Fibroblast of the aortic adventitia (primary cell): ENCODE measurements at places on chromosomes 7 and 10.

GRCh38 chr7:43242628-43243255 is 130.3 kb downstream of the HECW1 start:
- no peak for DNase-seq

DNA sequence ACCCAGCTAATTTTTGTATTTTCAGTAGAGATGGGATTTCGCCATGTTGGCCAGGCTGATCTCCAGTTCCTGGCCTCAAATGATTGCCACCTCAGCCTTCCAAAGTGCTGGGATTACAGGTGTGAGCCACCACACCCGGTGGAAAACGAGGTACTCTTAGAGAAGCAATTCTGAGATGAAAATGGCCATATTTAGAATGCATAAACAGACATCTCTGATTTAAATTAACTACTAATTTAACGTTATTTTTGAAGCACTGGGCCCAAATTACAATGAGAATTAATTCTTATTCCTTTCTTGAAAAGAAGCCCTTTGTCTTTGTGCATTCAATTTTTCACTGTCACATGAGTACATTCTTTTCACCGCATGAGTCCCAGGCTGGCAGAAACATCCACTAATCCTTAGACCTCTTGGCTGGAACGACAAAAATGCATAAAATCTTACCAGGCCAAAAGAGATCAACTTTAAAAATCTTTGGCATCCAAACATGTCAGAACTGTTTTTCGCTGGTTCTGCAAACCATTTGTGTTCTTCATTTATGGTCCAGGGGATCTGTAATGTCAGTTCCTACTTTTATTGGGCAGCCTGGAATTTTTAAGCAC is 60.1 kb upstream of the CAPZA2 start:
- DNase-seq, result peak; percentile 70

DNA sequence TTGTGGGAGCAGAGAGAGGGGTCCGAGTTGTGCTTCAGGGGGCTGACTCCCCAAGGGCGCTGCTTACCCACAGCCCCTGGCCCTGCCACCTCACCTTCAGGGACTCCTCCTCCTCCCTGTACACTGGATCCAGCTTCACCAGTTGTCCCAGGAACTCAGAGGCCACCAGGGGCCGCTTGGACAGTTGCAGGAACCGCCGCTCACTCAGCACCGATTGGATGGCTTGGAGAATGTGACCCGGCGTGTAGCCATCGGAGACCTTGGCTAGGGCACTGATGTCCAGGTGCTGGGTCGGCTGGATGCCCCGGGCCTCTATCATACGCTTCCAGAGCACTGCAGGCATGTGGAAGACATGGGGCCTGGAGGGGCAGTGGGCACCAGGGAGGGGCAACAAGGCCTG is 4.5 kb upstream of the ASB10 start:
- DNase-seq, result no peak

GRCh38 chr10:52617346-52617745 is 155.2 kb downstream of the MBL2 start:
- DNase-seq, result no peak

- DNase-seq, result no peak
These were observed 504.6 kb upstream of the MKI67 start for GRCh38 chr10:128630787-128631252.

- DNase-seq, result no peak
These were observed 25.6 kb downstream of the IRF5 start for GRCh38 chr7:128963327-128963757.

DNA sequence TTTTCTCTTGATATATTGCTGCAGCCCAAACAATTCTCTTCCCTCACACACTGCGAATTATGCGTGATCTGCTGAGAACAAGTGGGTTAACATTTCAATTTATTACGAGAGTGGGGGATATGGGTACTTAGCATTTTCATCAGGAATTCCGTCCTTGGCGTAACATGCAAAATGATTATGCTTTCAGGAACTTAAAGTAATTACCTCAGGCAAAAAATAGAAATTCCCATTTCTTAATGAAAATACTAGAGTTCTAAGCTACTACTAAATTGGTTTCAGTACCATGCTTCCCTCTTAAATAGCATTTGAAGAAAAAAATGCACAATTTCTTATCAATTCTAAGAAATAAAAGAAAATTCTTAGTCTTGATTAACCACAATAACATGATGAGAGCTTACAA is 213.5 kb downstream of the GPAM start:
- DNase-seq, result no peak

GRCh38 chr7:131895541-131896164 is 339.2 kb upstream of the PODXL start:
- peak; percentile 98 for DNase-seq

- DNase-seq, result no peak
These were observed 31.0 kb upstream of the ELFN1 start for GRCh38 chr7:1639071-1639470.

GRCh38 chr7:16646472-16647072 is 591 bp downstream of the BZW2 start:
- no peak for DNase-seq

DNA sequence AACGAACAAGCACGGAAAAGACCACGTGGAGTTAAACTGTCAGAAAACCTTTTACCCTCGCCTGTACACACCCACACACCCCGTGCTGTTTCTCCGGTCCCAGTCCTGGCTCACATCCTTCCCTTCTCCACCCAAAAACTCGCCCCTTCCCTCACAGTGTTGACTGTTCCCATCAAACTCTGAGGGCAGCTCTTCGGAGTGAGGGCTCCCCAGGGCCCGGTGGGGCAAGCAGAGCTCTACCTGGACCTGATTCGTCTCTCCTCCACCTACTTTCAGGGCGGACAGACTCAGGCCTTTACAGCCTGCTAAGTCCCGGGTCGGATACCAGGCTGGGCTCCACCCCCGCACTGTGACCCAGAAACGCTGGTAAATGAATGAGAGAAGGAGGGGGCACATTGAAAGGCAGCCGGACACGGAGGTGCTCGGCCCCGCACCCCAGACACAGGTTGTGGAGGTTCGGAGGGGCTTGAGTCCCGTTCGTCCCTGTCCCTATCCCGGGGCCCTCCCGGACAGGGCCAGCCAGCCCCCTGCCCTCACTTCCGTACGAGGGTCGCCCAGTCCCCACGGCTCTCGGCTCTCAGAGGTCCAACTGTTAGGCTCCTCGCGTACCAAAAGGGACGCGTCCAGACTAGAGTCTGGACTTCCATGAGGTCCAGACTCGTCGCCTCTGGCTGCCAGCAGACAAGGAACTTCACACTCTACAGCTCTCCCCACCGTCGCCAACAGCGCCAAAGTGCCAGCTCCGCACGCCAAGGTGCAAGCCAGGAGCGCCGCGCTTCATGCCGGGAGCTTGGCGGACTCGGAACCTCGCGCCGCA is 31.7 kb upstream of the ASL start:
- peak; percentile 25 for DNase-seq

DNA sequence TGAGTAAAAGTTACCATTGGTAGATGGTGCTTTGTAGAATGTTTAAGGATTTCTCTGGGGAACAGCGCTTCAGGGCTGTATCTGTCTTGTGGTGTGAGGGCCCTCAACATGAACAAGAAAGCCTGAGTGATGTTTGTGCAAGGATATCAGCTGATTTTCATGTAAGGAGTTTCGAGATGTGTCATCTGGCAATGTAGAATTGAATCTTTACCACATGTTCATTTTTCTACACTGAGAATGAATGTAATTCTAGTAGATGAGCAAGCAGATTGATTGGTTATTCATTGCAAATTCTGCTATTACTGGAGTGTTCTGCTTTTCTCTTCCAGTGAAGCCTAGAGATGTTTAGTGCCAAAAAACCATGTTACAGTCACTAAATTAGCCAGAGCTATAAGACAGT is 87.7 kb downstream of the ST7 start:
- peak; percentile 59 for DNase-seq

- DNase-seq, result no peak
These were observed 33.3 kb upstream of the COL13A1 start for GRCh38 chr10:69768386-69768785.

DNA sequence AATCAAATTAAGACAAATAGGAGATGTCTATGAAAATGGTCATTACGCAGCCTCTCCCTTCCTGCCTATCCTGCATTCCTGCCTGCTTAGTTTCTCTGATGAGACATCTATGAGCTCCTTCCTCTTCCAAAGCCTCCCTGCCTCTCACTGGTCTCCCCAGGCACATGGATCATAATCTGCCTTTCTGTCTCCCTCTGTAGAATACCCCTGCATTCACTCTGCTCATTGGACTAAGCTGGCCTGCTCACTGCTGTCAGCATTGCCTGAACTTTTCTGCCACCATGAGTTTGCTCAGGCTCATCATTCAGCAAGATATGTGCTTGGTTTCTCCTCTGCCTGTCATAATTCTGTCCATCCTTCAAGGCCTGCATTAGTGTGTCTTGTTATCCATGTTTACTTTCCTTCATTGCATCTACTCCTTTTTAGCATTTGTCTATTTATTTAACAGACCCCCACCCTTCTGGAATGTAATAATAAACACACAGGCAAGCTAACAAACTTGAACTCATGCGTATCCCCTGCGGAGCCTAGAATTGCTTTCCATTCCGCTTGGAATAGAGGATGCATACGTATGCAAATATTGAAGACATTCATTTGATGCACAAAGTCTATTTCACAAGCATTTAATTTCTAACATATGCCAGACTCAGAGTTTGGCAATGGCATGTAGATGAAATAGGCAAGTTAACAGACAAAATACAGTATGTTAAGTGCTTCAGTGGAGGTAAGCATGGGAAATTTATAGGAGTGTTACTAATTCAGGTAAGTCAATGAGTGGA is 88.3 kb downstream of the PTPRZ1 start:
- DNase-seq, result peak; percentile 78

DNA sequence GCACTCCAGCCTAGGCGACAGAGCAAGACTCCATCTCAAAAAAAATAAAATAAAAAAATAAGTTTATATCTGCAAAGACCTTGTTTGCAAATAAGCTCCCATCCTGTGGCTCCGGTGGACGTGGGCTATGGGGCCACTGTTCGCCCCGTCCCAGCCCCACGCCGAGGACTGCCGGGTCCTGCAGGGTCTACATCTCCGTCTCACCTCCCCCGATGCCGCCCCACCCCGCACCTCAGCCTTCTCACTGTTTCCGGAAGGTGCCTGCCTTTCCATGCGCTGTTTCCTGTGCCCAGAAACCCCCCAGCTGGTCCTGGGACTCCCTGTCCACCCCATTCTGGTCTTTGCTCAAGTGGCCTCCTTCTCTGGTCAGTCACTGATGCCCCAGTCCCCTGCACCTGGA is 5.0 kb upstream of the INTS1 start:
- no peak for DNase-seq

GRCh38 chr7:77791336-77791735 is 6.9 kb downstream of the TMEM60 start:
- no peak for DNase-seq

GRCh38 chr10:115884331-115884730 is 388.7 kb downstream of the GFRA1 start:
- no peak for DNase-seq

GRCh38 chr7:134254311-134254710 is 62.4 kb downstream of the SLC35B4 start:
- no peak for DNase-seq

DNA sequence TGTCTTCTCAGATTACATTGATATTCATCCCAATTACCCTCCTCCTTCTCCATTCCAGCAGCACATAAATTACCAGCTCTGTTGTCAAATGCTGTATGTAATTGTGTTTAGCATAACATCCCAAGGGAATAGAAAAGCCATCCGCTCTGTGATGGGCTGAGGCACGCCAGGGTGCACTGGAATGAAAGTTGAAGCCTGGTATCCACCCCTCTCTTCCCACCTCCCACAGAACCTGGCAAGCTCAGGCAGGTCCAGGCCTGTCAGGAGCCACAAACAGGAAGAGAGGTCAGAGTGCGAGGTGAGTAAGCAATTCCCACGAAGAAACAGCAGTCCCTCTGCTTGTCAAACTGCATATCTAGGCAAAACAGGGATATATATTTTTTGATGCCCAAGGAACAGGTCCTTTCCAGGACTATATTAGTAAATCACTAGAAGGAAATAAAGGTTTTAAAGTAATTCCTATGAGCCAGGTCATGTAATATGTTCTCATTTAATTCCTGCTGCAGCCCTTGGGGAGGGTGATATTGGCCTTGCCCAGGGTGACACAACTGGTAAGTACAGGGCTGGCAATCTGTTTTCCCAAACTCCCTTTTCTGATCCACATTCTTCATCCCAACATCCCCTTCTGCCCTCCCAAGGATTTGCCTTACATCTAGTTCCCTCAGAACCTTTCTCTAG is 155.6 kb upstream of the GHITM start:
- DNase-seq, result no peak

DNA sequence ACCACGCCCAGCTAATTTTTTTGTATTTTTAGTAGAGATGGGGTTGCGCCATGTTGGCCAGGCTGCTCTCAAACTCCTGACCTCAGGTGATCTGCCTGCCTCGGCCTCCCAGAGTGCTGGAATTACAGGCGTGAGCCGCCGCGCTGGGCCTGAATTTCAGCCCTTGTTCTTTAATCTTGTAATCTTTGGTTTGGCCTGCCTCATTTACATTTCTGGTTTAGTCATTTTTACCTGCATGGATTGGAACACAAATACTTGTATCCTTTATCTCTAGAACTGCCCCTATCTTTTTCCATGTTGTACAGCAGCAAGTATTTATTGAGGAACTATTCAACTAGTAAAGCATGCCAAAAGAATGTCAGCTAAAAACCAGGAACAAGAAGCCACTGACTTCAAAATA is 195.6 kb upstream of the FRMD4A start:
- no peak for DNase-seq

- DNase-seq, result no peak
These were observed 103.3 kb downstream of the FAM107B start for GRCh38 chr10:14671386-14671831.

DNA sequence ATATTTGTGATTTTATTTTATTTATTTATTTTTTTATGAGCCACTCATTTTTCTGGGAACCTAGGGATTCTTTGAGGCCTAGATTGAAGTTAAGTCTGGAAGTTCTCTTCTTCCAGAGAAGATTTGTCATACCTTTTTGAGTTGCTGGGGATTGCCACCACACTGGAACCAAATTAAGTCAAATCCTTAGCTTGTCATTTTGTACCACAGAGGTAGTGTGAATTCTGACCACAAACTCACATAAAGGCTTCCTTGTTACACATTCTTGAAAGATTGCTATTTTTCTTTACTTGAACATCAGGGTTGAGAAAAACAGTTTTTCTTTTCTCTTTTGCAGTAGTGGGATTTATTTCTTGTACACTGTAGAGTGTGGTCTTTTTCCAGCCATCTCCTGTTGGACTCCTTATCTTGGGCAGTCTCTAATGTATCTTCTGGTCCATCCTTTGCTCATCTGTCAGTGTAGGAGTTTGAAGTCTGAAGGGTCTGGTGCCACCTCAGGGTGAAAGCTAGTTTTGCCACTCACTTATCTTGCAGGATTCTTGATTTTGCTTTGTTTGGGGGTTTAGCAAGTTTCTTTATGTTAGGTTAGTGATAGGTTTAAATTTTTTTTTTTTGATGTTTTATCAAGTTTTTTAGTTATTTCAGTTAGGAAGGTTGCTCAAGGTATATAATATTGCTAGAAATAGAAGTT is 24.8 kb downstream of the PCBD1 start:
- no peak for DNase-seq

DNA sequence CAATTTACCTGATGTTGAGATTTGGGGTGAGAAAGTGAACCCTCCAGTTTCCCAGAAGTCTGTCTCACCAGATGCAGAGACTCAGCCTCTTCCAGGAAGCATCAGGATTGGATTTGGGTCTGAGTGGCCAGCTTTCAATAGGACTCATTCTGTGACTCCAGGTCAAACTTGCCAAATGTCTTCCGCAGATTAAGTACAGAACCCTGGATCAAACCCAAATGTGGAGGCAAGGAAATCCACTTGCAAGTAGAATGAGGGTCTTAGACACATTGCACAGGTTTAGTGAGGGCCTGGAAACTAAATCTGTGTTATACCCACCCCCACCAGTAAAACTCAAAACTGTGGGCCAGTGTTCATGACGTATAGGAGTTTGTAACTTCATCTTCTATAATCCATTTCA is 372.2 kb upstream of the MGMT start:
- no peak for DNase-seq
